ENCODE measurements at places on chromosomes 6 and 20. TPM values are rescaled to one million over a fixed set of nuclear protein-coding genes. Genes with fewer than 3 reads are reported as not detected.

Gene ZBTB12
- 4.8 TPM for total RNA-seq

Gene TREM1
- total RNA-seq, result not detected

Gene DAAM2
- total RNA-seq, result not detected

Gene CASS4
- 4.6 TPM for total RNA-seq

DNA sequence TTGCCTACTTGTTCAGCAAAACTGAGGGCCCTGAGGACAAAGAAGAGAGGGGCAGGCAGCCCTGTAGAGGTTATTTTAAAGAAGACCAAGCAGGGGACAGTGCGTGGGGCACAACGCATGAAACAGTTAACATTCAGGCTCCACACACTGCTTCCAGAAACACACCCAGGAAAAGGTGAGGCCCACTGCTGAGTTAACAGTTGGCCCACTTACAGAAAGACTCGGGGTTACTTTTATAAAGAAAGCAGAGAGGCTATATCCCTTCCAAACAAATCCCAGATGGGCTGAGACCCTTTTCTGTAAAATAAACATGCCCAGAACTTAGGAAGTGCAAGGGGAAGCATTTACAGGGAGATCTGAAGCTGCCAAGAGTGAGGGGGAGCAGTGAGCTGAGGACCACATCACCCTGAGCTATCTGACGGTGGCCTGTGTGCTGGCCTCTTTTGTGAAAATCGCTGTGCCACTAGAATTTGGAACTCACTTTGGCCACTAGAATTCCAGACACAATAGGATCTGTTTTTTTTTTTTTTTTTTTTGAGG is 49.8 kb upstream of the SSTR4 start:
- DNase-seq, result no peak

DNA sequence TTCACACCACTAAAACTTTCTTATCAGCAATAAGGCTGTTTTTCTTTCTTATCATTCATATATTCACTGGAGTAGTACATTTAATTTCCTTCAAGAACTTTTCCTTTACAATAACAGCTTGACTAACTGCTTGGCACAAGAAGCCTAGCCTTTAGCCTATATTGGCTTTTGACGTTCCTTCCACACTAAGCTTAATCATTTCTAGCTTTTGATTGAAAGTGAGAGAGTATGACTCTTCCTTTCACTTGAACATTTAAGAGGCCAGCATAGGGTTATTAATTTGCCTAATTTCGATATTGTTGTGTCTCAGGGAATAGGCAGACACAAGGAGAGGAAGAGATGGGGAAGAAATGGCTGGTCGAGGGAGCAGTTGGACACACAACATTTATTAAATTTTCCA is 23.6 kb downstream of the THEMIS start:
- no peak for DNase-seq

GRCh38 chr6:16783952-16784565 is 22.8 kb upstream of the ATXN1 start:
- no peak for DNase-seq

Data from activated T-helper 2 cell treated with anti-CD3 and anti-CD28 coated beads, Interferon-gamma antibody, Interleukin-2, Interleukin-4, amounts not matched to agents 10 μg/mL and 5 μg/mL and 100 μg/mL, durations not matched to agents 14 hours and 24 hours and 36 hours (primary cell).